ENCODE measurements at places on chromosomes 16 and 17. TPM values are rescaled to one million over a fixed set of nuclear protein-coding genes. Genes with fewer than 3 reads are reported as not detected.

- no peak for DNase-seq
These were observed 20.7 kb downstream of the CNTNAP4 start for GRCh38 chr16:76297941-76298340.

DNA sequence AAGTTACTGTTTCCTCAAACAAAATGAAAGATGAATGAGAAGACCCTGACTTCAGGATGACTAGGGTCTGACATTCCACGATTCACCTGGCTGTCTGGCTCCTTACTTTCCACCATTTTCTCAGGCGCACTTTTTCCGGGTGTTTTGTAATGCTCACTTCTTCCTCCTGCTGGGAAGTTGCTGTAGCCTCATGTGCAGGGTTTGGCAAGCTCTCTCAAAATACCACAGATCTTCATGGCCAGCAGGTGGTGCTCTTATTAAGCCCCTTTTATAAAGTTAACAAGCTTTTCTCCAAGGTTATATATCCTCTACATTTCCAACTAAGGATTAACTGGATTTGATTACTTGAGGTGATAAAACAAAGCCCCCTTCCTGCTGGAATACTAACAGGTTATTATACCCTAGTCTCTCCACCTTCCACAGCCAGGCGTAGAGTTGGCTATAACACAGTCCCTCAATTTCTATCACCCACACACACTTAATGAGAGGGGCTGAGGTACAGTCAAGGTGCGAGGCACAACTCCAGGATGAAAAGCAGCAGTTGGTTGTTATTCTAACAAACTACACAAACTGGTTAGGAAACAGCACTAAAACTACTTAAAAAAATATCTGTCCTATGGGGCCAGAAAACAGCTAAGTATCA lies 45.4 kb downstream of the STH start:
- peak; percentile 86 for DNase-seq

GRCh38 chr16:49020436-49020835 lies 261.2 kb downstream of the CBLN1 start:
- DNase-seq: no peak

GRCh38 chr16:89589241-89589926 lies 13.8 kb downstream of the CPNE7 start:
- DNase-seq: no peak

CBLN1 gene
- total RNA-seq: 0.26 TPM

CD300H gene
- not detected for total RNA-seq

FA2H gene
- 3.3 TPM for total RNA-seq

TRAF7 gene
- 29.3 TPM for total RNA-seq

All from body of pancreas (tissue), 4 donors.